Colonic mucosa (tissue), 4 donors: ENCODE measurements at places on chromosomes 7 and 10.

DNA sequence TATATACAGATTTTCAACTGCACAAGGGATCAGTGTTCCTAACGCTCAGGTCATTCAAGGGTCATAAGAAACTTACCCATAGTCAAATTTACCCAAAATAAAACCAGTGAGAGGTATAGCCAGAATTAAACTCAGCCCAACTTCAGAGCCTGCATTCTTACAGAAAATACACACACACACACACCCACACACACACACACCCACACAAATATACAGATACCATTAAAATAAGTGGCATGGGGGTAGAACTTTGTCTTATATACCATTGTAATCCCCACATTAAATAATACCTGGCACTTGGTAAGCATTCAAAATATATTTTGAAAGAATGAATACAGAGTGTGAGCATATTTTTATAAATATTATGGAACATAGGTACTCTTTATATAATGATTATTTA, 93.8 kb downstream of the CHCHD3 start:
- no peaks in the 10 kb centered on the region for H3K27me3 ChIP-seq
- H3K4me1 ChIP-seq = no peaks in the 10 kb centered on the region
- no peak overlapping the region for H3K27ac ChIP-seq
- no peaks in the 10 kb centered on the region for H3K36me3 ChIP-seq
- H3K4me3 ChIP-seq = no peak overlapping the region
- DNase-seq = no peak

GRCh38 chr10:15241306-15241705, 72.8 kb upstream of the NMT2 start:
- no peak for DNase-seq
- H3K4me3 ChIP-seq = no peak overlapping the region
- no peaks in the 10 kb centered on the region for H3K36me3 ChIP-seq
- H3K27me3 ChIP-seq = no peaks in the 10 kb centered on the region
- H3K4me1 ChIP-seq = no peaks in the 10 kb centered on the region

- H3K27ac ChIP-seq = no peak overlapping the region
- H3K4me3 ChIP-seq = no peak overlapping the region
- H3K36me3 ChIP-seq = no peaks in the 10 kb centered on the region
- H3K4me1 ChIP-seq = no peaks in the 10 kb centered on the region
- H3K27me3 ChIP-seq = no peaks in the 10 kb centered on the region
Observed at GRCh38 chr7:35267411-35267810, 13.5 kb upstream of the TBX20 start.

- no peaks in the 10 kb centered on the region for H3K36me3 ChIP-seq
- no peak for DNase-seq
- no peaks in the 10 kb centered on the region for H3K4me1 ChIP-seq
- H3K4me3 ChIP-seq = no peak overlapping the region
- H3K27me3 ChIP-seq = no peaks in the 10 kb centered on the region
- no peak overlapping the region for H3K27ac ChIP-seq
Observed at GRCh38 chr7:103525937-103526336, 79.9 kb upstream of the SLC26A5 start.

DNA sequence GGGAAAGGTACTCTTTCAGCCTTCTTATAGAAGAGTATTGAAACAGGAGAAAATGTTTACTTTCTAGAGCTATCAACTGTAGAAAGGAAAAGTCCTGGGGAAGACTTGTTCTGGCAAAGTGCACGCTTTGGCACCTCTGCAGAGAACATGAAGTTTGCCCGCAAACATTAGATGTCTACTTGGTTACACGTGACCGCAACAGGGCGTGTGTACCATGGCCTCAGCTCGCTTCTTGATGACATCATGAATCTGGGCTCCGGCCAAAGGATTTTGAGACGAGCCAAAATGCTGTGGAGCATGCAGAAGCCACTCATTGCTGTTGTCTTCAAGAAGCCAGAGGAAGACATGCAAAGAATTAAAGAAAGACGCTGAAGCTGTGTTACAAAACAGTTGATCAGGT, 8.6 kb upstream of the TAS2R60 start:
- no peaks in the 10 kb centered on the region for H3K36me3 ChIP-seq
- no peaks in the 10 kb centered on the region for H3K4me1 ChIP-seq
- H3K27ac ChIP-seq = no peak overlapping the region
- DNase-seq = peak; percentile 29

DNA sequence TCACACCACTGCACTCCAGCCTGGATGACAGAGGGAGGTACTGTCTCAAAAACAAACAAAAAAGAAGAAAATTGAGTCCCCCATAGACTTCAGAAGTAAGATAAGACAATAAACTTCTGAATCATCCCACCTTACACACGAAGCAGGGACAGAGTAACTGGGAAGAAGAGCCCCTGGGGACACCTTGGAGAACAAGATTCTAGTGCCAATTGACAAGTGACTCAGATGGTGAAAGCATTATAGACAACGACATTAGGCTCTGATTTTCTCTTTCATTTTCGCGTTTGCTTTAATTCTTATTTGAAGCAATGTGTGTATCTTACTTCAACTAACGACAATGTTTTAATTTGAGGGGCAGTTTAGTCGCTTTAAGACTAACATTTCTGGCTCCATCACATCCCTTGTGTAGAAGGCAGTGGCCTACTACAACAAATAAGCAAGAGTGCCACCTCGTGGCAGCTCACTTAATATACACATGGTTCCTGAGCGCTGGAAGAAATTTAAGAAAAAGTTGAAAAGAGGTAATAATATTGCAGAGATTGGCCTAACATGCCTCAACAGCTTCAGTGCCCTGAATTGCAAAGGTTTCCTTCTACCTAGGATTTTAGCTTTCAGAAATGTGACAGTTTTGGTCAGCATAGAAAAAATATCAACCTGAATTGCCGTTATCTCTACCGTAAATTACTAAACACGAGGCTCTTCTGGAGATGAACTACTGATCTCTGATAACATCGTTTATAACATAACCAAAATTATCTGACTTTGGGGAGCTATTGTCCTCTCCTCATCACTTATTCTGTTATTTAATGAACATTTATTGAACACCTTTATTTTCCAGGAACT, 36.7 kb downstream of the ASNS start:
- no peak overlapping the region for H3K4me3 ChIP-seq
- H3K36me3 ChIP-seq = no peaks in the 10 kb centered on the region
- H3K27ac ChIP-seq = no peak overlapping the region
- DNase-seq = peak; percentile 70
- H3K27me3 ChIP-seq = no peaks in the 10 kb centered on the region

DNA sequence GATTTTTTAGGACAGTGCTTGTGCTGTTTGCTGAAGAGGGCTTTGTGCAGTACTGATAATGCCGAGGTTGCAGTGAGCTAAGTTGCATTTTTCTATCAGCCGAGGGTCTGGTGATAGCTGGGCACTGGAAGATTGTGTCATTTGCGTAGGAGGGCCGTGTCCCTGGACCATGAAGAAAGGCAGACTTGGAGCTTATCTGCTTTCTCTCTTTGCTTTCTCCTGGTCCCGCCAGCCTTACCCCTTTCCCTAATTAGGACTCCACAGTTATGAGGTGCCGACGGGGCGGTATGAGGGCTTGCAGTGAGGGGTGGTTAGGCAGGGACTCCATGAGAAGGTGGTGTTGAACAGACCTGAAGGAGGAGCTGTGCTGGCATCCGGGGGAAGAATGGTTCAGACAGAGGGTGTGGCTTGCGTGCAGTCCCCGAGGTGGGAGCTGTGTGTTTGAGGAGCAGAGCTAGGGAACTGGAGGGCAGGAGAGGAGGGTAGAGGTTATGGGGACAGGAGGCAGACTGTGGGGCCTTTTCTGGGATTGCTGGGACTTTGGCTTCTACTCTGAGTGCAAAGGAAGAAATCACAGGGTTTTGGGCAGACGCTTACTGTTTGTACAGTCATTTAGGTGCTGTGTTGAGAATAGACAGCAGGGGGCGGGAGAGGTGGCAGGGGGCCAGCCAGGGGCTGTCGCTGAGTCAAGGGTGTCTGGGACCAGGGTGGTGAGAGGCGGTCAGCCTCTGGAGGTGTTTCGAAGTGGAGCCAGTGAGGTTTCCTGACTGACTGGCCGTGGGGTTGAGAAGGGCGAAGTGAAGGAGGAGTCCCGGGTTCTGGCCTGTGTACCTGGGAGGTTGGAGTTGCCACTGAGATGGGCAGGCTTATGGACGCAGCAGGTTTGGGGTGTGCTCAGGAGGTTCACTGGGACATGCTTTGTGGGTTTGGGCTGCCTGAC, 43.4 kb downstream of the PRF1 start:
- no peak overlapping the region for H3K4me3 ChIP-seq
- H3K27ac ChIP-seq = no peak overlapping the region
- no peaks in the 10 kb centered on the region for H3K4me1 ChIP-seq
- H3K27me3 ChIP-seq = no peaks in the 10 kb centered on the region
- peak; percentile 63 for DNase-seq
- no peaks in the 10 kb centered on the region for H3K36me3 ChIP-seq

- no peak overlapping the region for H3K4me3 ChIP-seq
- H3K27ac ChIP-seq = no peak overlapping the region
- no peak for DNase-seq
- no peaks in the 10 kb centered on the region for H3K36me3 ChIP-seq
- no peaks in the 10 kb centered on the region for H3K27me3 ChIP-seq
Observed at GRCh38 chr7:11430841-11431240, 401.2 kb downstream of the THSD7A start.

GRCh38 chr7:84913731-84914130, 273.1 kb downstream of the SEMA3D start:
- H3K27ac ChIP-seq = no peak overlapping the region
- no peak for DNase-seq
- no peaks in the 10 kb centered on the region for H3K27me3 ChIP-seq
- H3K4me1 ChIP-seq = no peaks in the 10 kb centered on the region

GRCh38 chr7:139479620-139480019, 3.9 kb downstream of the KLRG2 start:
- H3K27ac ChIP-seq = no peak overlapping the region
- H3K36me3 ChIP-seq = no peaks in the 10 kb centered on the region
- H3K27me3 ChIP-seq = peaks cover 24% of the 10 kb centered on the region
- no peak overlapping the region for H3K4me3 ChIP-seq
- H3K4me1 ChIP-seq = peaks cover 6% of the 10 kb centered on the region

DNA sequence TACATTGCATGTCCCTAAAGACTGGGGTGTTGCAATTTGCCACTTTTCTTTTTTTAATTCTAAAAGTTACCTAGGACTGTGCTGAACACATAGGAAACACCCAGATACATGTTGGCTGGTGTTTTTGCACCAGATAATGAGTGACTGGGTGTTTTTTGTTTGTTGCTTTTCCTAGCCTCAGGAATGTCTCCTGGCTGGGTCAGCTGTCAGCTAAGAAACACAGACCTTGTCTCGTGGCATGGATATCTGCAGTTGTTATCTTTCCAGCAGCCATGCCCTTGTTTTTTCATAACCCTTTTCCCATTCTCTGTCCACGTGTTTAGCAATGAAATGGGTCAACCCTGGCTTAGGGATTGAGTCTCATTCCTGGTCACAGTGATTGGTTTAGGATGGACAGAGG, 433.9 kb upstream of the ZMIZ1 start:
- H3K36me3 ChIP-seq = no peaks in the 10 kb centered on the region
- no peaks in the 10 kb centered on the region for H3K27me3 ChIP-seq
- H3K4me1 ChIP-seq = no peaks in the 10 kb centered on the region
- DNase-seq = no peak
- H3K4me3 ChIP-seq = no peak overlapping the region

- H3K4me1 ChIP-seq = peaks cover 12% of the 10 kb centered on the region
- H3K4me3 ChIP-seq = no peak overlapping the region
- H3K27ac ChIP-seq = peak overlapping the region; percentile 58
- H3K27me3 ChIP-seq = no peaks in the 10 kb centered on the region
- DNase-seq = peak; percentile 69
- H3K36me3 ChIP-seq = no peaks in the 10 kb centered on the region
Observed at GRCh38 chr10:12631787-12632562, 282.6 kb downstream of the CAMK1D start.

DNA sequence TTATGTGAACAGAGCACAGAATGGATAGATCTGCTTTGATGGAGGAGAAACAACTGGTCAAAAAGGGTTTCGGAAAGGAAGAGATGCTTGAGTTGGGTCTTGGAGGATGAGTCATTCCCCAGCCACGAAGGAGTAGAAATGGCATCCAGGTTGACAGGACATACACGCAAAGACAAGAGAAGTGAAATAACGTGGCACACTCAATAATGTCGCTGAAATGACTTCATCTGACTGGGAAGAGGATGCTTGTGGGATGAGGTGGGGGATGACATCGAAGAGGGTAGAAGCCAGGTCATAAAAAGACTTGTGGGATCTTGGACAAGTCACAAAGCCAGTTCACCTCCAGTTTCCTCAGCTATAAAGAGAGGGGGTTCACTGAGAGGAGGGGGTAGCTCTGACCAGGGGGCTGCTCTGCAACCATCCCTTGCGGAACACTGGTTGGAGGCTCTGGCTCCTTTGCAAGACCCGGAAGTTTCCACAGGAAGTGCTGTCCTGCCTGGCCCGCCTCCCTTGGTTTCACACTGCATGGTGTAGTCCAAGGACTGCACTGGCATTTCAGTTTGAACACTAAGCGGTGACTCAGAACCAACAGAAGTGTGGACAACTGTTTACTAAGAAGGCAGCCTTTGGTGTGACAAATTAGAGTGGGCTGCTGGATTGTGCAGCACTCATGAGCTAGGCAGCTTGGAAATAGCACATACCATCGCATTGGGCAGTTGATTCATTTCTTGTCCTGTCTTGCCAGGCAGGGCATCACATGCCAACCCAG, 189.9 kb upstream of the ADO start:
- no peak for DNase-seq
- H3K4me1 ChIP-seq = no peaks in the 10 kb centered on the region
- no peaks in the 10 kb centered on the region for H3K27me3 ChIP-seq
- no peak overlapping the region for H3K27ac ChIP-seq

- peak; percentile 64 for DNase-seq
- H3K27ac ChIP-seq = peak within 1 kb of the TSS; percentile 96
- no peaks in the 10 kb centered on the region for H3K36me3 ChIP-seq
- H3K4me1 ChIP-seq = no peaks in the 10 kb centered on the region
Observed at GRCh38 chr10:63520500-63521415, at the start of gene REEP3. TSS of gene REEP3 (plus strand) at chr10:63521401. CDS start at chr10:63521546, 145 bp downstream.

DNA sequence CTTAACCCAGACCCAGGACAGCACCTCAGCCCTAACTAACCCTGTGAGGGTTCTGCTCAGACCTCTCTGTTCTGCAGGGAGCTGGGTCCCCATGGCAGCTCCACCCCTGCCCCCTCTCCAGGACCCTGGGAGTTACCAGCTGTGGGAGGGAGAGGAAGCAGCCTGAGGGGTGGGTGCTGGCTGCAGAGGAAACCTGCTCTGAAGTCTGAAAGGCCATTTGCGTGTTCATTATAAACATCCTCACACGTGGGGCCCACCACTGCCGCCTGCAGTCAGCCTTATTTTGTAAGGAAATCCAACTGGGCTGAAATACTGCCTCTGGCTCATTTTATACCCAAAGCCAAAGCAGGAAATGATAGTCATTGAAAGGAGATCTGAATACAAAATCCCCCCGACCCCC, 195.7 kb downstream of the TCERG1L start:
- no peaks in the 10 kb centered on the region for H3K4me1 ChIP-seq
- DNase-seq = no peak
- no peaks in the 10 kb centered on the region for H3K36me3 ChIP-seq
- no peak overlapping the region for H3K4me3 ChIP-seq
- H3K27ac ChIP-seq = no peak overlapping the region

DNA sequence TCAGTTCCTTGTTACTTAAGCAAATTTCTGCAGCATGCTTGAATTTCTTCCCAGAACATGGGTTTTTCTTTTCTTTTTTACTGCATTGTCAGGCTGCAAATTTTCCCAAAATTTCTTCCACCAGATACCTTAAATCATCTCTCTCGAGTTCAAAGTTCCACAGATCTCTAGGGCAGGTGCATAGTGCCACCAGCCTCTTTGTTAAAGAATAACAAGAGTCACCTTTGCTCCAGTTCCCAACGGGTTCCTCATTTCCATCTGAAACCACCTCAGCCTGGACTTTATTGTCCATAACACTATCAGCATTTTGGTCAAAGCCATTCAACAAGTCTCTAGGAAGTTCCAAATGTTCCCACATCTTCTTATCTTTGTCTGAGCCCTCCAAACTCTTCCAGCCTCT, 389.2 kb downstream of the NXPH1 start:
- H3K4me1 ChIP-seq = no peaks in the 10 kb centered on the region
- DNase-seq = no peak
- H3K27ac ChIP-seq = no peak overlapping the region
- H3K36me3 ChIP-seq = no peaks in the 10 kb centered on the region
- H3K4me3 ChIP-seq = no peak overlapping the region
